ENCODE measurements at places on chromosomes 16 and 17.

- DNase-seq, result no peak
These were observed 8.7 kb downstream of the ENDOV start for GRCh38 chr17:80423536-80424225.

DNA sequence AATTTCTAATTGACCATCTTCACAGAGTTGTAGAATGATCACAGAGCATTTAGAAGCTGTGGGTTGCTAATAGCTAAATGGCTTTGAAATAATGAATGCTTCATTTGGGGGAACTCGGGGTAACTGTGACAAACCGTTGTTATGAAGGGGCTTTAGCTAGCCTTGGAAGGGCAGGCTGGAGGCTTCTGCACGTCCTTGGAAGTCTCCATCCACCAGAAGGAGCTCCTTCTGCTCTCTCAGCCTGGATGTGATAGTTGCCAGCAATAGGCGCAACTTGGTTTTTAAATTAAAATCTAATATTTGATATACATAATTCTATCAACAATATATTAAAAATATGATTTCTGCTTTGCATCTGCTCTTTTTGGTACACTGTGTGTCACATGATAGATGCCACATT, 200.5 kb downstream of the RPTOR start:
- DNase-seq, result no peak

DNA sequence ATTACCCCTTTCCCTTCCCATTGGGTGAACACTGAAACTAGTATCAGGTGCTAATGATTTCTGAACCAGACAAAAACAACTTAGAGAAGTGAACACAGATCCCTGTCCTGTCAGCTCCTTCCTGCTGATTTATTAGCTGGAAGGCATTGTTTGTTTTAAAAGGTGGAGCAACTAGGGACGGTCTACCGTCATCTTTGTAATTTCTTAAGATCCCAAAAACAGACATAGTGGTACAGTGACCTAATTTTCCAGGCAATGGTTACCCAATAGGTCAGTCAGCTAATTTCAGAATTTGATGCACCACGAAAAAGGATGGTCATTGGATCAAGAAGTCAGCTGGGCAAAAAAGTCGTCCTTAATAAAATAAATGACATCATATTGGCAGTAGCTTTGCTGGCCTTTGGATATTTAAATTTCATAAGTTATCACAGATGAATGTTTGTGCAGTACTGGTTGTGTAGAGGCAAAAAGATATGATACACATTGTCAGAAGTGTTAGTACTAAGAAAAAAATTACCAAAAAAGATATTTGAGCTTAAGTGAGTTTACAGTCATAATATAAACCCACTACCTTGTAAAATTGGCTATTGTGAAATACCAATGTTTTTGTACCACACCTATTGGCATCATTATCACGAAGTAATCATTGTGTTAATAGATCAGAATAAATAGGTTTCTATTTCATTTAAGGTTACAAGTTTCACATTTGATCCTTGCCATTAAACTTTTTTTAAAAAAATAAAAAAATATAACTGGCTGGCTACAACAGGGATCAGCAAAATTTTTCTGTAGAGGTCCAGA, 27.2 kb upstream of the KCNJ16 start:
- DNase-seq, result no peak

DNA sequence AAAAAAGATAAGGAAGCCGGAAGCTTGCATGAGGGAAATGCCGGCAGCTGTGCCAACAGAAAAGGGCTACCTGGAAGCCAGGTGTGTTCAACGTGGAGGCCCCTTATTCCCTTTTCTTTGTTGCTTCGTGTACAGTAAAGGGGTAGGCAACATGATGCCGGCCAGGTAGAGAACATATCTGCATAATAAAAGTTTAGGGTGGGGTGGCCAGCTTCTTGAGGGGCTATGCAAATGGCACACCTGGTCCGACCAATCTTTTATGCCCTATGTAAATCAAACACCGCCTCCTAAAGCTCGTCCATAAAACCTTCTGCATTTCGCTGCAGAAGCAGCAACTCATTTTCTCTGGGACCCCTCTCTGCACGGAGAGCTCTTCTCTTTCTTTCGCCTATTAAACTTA, 911.6 kb downstream of the KCNJ2 start:
- no peak for DNase-seq

- DNase-seq, result peak; percentile 43
These were observed 11.4 kb upstream of the MRPS23 start for GRCh38 chr17:57861000-57861789.

GRCh38 chr16:56341656-56342399, 83.5 kb downstream of the AMFR start:
- DNase-seq, result no peak

GRCh38 chr16:74797414-74797813, 22.8 kb upstream of the FA2H start:
- DNase-seq, result no peak

DNA sequence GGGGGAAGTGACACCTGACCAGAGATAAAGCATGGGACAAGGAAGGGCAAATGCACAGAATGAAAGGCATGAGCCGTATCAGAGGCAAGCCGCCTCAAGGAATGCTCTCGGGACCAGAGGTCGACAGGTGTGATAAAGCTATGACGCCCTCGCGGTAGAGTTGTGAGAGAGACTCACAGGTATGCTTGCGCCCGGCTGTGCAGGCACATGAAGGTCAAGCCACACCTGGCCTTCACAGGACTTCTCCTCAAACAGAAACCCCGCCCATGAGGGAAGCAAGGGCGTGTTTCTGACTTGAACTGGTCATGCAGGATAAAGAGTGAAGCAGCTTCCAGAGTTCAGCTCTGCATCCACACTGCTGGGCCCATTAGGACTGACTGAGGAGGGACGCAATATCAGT, 7.8 kb downstream of the NCBP3 start:
- no peak for DNase-seq

- peak; percentile 86 for DNase-seq
These were observed 2.9 kb downstream of the RNF213 start for GRCh38 chr17:80263253-80264204.

GRCh38 chr17:32226886-32227285, 38.7 kb upstream of the RHBDL3 start:
- DNase-seq, result no peak

DNA sequence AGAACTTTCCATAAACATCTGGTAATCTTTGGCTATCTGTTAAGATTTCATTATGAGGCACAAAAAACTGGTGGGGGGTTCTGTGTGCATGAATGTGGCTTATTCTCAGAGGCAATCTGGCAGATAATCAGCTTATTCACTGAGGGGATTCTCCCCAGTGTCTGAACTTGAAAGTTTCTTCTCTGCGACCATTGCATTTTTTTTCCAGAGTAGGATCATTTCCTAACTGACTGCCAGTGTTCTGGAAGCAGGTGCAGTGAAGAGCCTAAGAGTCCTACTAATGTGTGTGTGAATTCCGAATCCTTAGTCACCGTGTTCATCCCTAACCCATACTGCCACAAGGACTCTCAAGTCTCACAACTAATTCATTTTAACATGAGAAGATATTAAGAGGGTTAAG, 64.9 kb upstream of the LRRC37A3 start:
- DNase-seq, result no peak

DNA sequence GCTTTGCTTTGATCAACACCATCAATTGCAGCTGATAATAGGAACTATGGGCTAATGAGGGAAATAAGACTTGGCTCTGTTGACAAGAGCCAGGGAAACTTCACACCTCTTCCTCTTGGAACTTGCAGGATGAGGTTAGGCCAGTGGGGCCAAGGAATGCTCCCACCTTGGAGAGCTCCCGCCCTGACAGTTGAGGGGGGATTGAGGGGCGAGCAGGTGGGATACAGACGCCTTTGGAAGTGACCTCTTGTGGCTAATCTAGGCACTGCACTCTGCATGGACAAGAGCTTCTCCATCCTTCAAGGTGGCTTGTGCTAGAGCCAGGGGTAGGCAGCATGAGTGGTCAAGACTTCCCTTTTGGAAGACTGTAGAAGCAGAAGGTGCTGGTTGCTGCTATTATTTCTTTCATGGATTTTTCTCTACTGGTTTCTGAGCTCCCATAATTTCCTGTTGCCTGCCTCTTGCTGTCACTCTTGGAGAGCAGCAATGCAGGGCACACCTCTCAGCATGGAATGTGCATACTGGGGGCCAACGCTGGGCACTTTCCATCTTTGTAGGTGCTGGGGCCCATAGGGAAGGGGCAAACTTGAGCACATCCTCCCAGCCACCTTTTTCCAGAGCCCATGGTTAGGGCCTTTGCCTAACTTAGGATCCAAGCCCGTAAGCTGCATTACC, 2.3 kb upstream of the PHF12 start:
- peak; percentile 47 for DNase-seq

GRCh38 chr16:68249371-68249770, 4.2 kb downstream of the PLA2G15 start:
- DNase-seq, result no peak

DNA sequence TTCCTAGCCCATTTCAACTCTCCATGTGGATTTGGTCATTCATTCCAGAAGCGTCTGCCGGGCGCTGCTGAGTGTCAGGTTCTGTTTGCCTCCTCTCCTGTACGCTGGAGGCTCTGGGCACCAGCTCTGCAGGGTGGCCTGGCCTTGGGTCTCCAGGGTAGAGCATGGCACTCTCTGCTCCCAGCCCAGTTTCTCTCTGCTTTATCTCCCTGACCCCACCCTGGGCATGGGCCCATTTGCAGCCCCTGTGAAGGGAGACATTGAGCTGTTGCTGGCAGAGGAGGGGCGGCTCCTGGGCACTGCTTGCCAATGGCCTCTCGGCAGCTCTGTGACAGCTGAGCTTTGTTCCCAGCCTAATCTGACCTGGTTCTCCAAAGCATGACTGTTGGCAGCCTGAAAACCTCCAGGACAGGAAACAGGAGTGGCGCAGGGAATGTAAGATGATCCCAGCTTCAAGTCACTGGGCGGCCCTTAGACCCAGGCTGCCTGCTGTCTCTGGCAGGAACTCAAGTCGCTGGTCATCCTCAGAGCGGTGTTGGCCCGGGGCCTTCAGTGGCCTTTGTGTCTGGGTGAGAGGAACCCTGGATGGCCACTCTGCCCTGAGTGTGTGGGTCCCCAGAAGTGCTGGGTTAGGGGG, 146.8 kb downstream of the SEC14L1 start:
- no peak for DNase-seq

DNA sequence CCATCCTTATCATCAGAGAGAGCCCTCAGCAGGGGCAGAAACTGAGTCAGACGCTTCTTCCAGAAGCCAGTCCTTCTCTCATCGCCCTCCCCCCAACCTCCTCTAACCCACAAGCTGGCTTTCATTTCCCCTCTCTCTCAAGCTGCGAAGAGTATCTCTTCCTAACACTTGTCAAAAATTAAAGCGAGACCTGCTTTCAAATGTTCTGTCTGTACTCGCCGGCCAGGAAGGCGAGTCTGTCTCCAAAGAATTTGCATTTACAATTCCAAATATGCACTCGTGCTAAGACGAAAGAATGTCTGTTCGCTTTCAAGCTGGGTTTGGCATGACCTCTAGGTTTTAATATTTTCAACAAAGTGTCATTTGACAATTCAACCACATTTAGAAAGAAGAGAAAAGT, 140.4 kb downstream of the RGS9 start:
- no peak for DNase-seq

DNA sequence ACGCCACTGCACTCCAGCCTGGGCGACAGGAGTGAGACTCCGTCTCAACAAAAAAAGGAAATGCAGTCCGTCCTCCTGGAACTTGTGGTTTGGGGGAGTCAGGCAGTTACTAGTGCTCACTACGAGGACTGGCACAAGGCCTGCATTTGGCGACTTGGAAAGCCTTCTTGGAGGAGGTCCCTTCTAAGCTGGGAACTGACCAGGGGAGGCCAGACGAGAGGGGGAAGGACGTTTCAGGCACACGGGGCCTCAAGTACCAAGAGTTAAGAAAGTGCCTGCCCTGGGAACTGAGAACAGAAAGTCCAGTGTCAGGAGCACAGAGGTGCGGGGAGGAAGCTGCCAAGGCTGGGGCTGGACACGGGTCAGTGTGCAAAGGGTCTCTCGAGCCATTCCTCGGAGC, 89.9 kb downstream of the ABR start:
- no peak for DNase-seq

DNA sequence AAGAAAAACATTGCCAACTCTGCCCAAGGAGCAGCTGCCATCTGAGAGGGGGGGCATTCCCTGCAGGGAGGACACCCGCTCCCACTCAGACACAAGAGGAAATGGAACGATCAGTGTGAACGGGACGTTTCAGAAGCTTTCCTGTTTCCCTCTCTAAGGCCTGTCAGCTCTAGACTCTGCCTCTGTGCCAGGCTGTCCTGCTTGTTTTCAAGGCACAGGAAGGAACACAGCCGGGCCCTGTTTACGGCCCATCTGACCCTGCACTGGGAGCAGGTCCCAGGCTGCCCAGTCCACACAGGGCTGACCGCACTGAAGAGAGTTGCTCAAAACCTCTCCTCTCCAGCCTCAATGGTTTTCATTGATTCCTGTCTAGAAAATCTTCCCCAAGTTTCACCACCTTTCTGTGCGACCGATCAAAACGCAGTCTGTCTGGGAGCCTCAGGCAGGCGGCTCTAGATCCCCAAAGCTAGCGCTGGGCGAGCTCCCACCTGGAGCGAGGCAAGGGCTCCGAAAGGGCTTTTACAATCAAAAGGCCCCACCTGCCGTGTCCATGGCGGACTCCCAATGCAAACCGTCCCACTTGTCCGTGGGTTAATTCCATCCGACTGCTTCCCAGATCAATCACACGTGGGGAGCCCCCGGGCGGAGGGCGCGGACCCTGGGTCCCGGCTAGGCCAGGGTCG, 1.5 kb downstream of the PIEZO1 start:
- DNase-seq, result peak; percentile 49

- peak; percentile 75 for DNase-seq
These were observed 20.4 kb upstream of the YPEL2 start for GRCh38 chr17:59311051-59311468.

GRCh38 chr16:47568351-47568750, 107.2 kb downstream of the PHKB start:
- no peak for DNase-seq

DNA sequence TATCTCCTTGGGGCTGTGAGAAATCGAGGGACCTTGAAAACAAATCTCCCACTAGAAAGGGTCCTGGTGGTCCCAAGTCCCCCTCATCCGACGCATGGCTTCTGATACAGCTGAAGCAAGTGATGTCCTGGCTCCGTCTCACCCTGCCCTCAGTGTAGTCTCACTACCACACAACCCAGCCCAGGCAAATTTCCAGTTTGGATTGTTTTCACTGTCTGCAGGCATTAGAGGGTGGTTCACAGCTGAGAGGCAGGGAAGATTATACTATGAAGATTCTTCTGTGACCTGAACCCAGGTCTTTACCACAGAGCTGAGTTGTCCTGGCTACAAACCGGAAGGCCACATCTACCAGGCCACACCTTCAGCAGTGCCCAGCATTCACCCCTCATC, 17.7 kb downstream of the ZNHIT3 start:
- DNase-seq, result no peak

GRCh38 chr17:80036715-80037477, 454 bp downstream of the CCDC40 start:
- no peak for DNase-seq

DNA sequence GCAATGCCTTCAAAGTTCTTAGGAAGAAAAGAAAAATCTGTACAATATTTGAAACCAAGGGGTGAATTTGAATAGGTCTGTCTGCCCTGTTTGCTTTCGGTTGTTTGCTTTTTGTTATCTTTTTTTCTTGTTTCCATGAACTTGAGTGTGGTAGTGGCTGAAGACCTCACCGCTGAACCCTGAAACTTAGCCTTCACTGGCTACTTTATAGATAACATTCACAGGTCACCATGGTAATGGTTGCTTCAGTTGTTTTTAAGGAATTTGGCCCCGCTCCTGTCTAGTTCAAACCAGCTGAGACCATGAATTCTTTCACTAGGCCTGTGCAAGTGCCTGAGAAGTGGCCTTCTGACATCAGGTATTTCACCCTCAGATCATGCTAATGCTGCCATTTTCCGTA, 137.0 kb upstream of the PMFBP1 start:
- no peak for DNase-seq

Measured in CD4-positive, alpha-beta T cell (primary cell).